Central memory CD8-positive, alpha-beta T cell (primary cell): ENCODE measurements at places on chromosomes 13 and 19.

GRCh38 chr13:96052656-96053002 is 572 bp downstream of the UGGT2 start:
- DNase-seq, result no peak
- H3K4me3 ChIP-seq, result peak overlapping the region; percentile 41
- H3K27me3 ChIP-seq, result no peaks in the 10 kb centered on the region
- no peaks in the 10 kb centered on the region for H3K36me3 ChIP-seq

DNA sequence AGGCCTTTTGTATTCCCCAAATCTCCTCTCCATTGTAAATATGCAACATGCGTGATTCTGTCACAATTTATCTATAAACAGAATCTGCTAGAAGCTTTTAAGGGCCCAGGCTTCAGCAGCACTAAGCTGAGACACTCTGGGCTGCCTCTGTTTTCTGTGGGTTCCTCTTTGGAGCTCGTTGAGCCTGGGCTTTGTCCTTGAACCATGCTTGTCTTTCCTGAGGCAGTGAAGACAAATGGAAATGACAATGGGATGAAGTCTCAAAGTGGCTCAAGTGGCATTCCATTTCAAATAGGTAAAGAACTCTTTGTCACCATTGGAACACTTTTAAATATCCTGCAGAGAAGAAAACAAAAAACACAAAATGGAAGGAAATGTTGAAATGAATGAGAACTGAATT is 40.3 kb downstream of the RASL11A start:
- H3K4me3 ChIP-seq, result no peak overlapping the region
- no peak overlapping the region for H3K27ac ChIP-seq
- H3K36me3 ChIP-seq, result no peaks in the 10 kb centered on the region

DNA sequence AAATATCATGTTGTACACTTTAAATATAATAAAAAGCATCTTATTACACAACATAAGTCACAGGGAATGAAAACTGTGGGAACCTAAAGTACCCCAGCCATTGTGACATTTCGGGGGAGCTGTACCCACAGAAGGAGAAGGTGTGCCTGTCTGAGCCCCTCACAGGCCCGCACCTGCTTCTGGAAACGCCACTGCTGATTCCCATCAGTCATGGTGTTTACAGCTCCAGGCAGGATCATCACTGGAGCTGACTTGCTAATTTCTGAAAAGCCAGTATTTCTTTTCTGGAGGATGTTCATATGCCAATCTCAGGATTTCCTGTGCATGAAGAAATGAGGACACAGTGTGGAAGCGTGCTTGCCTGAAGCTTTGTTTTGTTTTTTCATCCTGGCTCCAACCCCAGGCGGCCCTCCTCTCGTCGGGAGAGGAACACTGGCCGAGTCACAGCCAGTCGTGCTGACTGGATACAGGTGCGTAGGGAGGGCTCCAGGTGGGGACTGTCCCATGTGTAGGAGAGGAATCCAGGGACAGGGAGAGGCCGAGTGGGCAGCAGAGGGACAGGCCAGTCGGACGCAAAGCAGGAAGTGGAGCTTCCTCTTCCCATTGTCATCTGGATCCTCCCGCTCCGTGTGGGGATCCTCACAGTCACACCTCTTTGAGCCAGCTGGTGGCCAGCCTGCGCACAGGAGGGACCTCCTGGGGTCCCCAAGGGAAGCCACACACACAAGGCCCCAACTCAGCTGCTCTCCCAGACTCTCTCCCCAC is 4.2 kb upstream of the ATP12A start:
- H3K36me3 ChIP-seq, result no peaks in the 10 kb centered on the region
- H3K4me1 ChIP-seq, result peaks cover 12% of the 10 kb centered on the region
- DNase-seq, result no peak
- no peak overlapping the region for H3K27ac ChIP-seq
- H3K4me3 ChIP-seq, result no peak overlapping the region

DNA sequence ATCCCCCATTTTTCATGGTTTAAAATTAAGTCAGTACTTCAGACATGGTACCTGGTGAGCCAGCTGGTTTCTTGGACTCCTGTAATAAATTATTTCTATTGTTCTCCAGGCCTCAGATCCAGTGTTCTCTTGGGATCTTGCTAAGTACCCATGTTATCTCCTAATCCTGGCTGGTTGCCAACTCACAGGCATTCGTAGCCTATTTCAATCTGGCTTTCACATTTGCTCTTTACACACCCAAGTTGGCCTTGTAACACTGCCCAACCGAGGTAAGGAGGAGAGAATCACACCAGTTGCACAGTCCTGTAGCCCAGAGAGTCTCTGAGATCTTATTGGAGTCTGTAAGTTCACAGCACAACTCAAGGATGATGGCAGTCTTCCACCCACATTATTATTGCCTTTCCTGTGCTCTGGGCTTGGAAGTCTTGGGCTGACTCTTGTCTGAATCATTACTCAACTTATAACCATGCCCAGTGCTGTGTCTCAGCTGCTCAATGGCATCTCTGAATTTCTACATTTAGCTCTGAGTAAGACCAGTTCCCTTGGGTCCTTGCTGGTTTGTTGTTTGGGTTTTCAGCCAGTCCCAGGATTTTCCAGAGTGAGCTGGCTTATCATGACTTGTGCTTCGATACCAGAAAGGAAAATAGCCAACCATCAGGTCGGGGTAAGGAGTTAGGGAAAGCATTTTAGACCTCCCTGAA is 76.6 kb upstream of the KLF12 start:
- DNase-seq, result no peak
- no peak overlapping the region for H3K4me3 ChIP-seq
- H3K36me3 ChIP-seq, result no peaks in the 10 kb centered on the region
- no peaks in the 10 kb centered on the region for H3K27me3 ChIP-seq
- no peak overlapping the region for H3K27ac ChIP-seq

DNA sequence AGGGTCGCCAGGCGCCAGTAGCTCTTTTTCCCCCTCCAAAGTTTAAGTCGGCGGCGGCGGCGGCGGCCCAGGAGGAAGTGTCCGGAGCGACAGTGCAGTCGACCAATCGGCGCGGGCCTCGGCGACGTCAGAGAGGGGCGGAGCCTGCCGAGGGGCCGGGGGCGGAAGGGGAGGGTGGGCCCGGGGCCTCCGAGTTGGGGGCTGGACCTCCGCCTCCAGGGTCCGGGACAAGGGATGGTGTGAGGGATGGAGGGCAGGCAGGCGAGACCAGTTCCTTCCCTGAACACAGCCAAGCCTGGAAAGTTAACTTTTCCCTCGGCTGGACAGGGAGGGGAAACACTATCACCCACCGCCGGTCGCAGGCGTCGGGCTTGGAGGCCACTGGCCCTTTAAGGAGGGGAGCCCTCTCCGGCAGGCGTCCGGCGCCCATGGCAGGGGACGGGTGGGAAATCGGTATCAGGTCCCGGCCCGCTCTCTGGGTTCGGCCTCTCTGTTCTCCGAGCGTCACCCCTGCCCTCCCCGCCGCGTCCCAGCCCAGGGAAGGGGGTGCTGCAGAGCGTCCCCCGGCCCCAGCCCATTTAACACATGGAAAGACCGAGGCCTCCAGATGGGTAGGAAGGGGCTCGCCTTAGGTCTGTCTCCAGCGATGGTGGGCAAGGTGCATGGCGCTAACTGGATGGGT is at the start of gene PRKD2:
Gene PRKD2, minus strand, starts transcription at position 81 of the 682 bp plus-strand sequence. CDS start 744 bp downstream, outside the sequence.
- H3K4me1 ChIP-seq, result peaks cover 64% of the 10 kb centered on the region
- DNase-seq, result peak; percentile 63
- peak within 1 kb of the TSS; percentile 98 for H3K4me3 ChIP-seq
- peak within 1 kb of the TSS; percentile 99 for H3K27ac ChIP-seq
- H3K27me3 ChIP-seq, result no peaks in the 10 kb centered on the region

GRCh38 chr13:95188128-95188527 is 113.1 kb downstream of the ABCC4 start:
- H3K36me3 ChIP-seq, result peaks cover 2% of the 10 kb centered on the region
- no peak overlapping the region for H3K4me3 ChIP-seq
- no peak for DNase-seq
- peaks cover 5% of the 10 kb centered on the region for H3K4me1 ChIP-seq

- H3K4me1 ChIP-seq, result no peaks in the 10 kb centered on the region
- peaks cover 2% of the 10 kb centered on the region for H3K36me3 ChIP-seq
- no peaks in the 10 kb centered on the region for H3K27me3 ChIP-seq
Measured at GRCh38 chr19:20513189-20513904, 52.2 kb downstream of the ZNF737 start.

- H3K4me3 ChIP-seq, result no peak overlapping the region
- H3K4me1 ChIP-seq, result peaks cover 10% of the 10 kb centered on the region
- no peaks in the 10 kb centered on the region for H3K27me3 ChIP-seq
- DNase-seq, result no peak
- H3K27ac ChIP-seq, result no peak overlapping the region
Measured at GRCh38 chr19:52221831-52222375, 32.1 kb downstream of the PPP2R1A start.

DNA sequence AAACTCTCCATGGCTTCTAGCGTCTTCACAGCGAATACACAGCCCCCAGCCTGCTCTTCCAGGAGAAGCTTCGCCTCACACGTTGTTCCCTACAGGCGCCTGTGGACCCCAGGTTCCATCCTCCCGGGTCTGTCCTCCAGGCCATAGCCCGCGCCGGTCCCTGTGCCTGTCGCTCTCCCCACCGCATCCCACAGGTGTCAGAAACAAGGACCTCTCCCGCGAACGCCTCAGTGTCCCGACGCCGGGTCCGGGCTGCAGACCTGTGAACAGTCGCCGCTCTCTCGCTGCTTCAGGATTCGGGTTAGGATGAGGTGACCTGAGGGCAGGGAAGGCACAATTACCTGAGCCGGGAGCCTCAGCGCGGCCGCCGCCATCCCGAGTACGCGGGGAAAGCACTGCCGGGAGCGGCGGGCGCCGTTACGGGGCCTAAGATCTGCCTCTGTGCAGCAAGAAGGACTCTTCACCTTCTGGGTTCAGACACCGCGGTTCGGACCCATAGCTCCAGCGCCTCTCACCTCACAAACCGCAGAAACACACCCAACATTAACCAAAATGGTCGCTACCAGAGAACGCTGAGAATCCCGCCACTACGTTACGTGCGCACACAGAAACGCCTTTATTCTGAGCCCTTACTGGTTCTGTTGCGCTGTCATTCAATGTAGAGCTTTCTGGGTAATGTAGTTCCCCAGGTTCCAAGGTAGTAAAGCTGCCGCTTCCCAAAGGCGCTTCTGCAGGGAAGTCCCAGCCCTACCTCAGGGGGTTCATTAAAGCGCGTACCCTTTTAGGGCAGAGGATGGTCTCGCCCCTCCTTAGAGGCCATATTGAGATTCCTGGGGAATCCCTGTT is at the start of gene ZNF418:
Gene ZNF418, minus strand, starts transcription at position 583 of the 846 bp plus-strand sequence. CDS start 1,580 bp downstream, outside the sequence.
- peak within 1 kb of the TSS; percentile 82 for H3K27ac ChIP-seq
- H3K36me3 ChIP-seq, result peaks cover 1% of the 10 kb centered on the region
- no peaks in the 10 kb centered on the region for H3K4me1 ChIP-seq

GRCh38 chr13:111469916-111470506 is 149.6 kb downstream of the TEX29 start:
- H3K36me3 ChIP-seq, result no peaks in the 10 kb centered on the region
- H3K27me3 ChIP-seq, result peaks cover 43% of the 10 kb centered on the region
- H3K4me3 ChIP-seq, result no peak overlapping the region
- no peak for DNase-seq
- H3K4me1 ChIP-seq, result no peaks in the 10 kb centered on the region
- no peak overlapping the region for H3K27ac ChIP-seq

DNA sequence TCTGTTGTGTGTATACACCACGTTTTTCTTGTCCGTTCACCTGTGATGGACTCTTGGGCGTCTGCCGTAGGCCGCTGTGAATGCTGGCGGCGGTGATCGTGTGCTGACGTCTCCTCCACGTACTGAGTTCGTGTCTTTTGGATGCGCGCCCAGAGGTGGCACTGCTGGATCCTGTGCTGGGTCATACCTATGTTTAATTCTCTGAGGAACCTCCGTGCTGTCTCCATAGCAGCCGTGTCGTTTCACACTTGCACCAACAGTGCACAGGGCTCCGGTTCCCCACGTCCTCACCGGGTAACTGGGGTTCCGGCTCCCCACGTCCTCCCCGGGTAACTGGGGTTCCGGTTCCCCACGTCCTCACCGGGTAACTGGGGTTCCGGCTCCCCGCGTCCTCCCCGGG is 56.2 kb downstream of the ATP11A start:
- H3K4me1 ChIP-seq, result peaks cover 25% of the 10 kb centered on the region
- H3K36me3 ChIP-seq, result no peaks in the 10 kb centered on the region
- H3K27me3 ChIP-seq, result no peaks in the 10 kb centered on the region
- no peak overlapping the region for H3K27ac ChIP-seq
- DNase-seq, result no peak
- no peak overlapping the region for H3K4me3 ChIP-seq

DNA sequence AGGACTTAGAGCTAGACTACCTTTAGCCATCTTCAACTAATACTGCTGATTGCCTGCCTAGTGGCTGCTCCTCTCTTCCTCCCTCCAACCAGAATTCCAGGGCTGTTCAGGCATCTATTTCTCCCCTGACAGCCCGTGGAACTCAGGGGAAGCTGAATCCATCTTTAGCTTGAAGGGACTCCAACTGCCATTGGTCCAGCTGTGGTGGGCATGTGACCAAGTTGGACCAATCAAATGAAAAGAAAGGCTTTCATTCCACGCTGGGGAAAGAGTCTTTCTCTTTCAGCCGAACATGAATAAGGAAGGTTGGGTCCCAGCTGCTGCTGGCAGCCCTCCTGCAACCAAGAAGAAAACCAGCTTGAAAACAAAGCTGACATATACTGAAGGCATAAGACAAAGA is 168.5 kb upstream of the OBI1 start:
- H3K36me3 ChIP-seq, result no peaks in the 10 kb centered on the region
- no peak for DNase-seq
- no peak overlapping the region for H3K27ac ChIP-seq
- H3K4me1 ChIP-seq, result no peaks in the 10 kb centered on the region
- H3K27me3 ChIP-seq, result peaks cover 25% of the 10 kb centered on the region
- H3K4me3 ChIP-seq, result no peak overlapping the region

- no peaks in the 10 kb centered on the region for H3K36me3 ChIP-seq
- no peaks in the 10 kb centered on the region for H3K27me3 ChIP-seq
- no peak overlapping the region for H3K4me3 ChIP-seq
- DNase-seq, result no peak
Measured at GRCh38 chr13:93259527-93260080, 33.0 kb downstream of the GPC6 start.

DNA sequence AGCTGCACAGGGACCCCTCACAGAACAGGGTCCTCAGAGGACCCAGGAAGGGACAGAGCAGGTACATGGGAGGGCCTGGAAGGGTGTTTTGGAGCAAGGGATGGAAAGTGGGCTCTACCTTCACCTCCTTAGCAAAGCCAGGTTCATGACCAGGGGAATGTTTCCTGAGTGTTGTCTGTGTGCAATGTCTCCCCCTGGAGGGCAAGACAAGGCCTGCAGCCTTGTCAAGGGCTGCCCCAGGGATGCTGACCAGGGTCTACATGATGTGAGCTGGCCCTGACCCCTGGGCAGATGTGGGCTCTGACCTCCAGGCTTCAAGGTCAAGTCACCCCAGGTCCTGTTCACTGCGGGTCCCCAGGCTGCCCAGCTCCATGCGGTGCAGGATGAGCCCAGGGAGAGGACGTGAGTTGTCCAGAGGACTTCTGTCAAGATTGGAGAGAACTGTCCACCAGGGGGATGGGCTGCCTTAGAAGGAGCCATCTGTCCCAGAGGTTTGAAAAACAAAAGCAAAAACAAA is 1.0 kb upstream of the CEACAM1 start:
- no peaks in the 10 kb centered on the region for H3K27me3 ChIP-seq
- peaks cover 2% of the 10 kb centered on the region for H3K36me3 ChIP-seq
- no peak overlapping the region for H3K27ac ChIP-seq
- DNase-seq, result peak; percentile 54
- H3K4me3 ChIP-seq, result peak overlapping the region; percentile 55

- no peaks in the 10 kb centered on the region for H3K27me3 ChIP-seq
- H3K4me1 ChIP-seq, result peaks cover 24% of the 10 kb centered on the region
- H3K4me3 ChIP-seq, result no peak overlapping the region
- H3K27ac ChIP-seq, result no peak overlapping the region
Measured at GRCh38 chr19:7900401-7900870, 3.2 kb upstream of the MAP2K7 start.
